Activated CD4-positive, alpha-beta T cell treated with anti-CD3 and anti-CD28 coated beads for 24 hours (primary cell): ENCODE measurements at places on chromosomes 5 and 9.

- no peak for DNase-seq
Measured at GRCh38 chr9:129135476-129135875, 24.3 kb downstream of the PTPA start.

DNA sequence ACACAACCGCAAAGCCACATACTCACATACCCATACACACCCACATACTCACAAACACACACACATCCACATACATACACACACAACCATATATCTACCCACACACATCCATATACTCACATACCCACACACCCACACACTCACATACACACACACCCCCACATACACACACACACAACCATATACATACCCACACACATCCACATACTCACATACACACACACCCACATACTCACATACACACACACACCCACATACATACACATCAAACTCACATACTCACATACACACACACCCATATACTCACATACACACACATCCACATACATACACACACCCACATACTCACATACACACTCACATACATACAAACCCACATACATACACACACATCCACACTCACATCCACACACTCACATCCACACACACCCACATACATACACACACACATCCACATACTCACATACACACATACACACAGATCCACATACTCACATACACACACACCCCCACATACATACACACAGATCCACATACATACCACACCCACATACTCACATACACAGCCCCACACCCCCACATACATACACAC lies 220.0 kb downstream of the ADAMTS12 start:
- DNase-seq = no peak

DNA sequence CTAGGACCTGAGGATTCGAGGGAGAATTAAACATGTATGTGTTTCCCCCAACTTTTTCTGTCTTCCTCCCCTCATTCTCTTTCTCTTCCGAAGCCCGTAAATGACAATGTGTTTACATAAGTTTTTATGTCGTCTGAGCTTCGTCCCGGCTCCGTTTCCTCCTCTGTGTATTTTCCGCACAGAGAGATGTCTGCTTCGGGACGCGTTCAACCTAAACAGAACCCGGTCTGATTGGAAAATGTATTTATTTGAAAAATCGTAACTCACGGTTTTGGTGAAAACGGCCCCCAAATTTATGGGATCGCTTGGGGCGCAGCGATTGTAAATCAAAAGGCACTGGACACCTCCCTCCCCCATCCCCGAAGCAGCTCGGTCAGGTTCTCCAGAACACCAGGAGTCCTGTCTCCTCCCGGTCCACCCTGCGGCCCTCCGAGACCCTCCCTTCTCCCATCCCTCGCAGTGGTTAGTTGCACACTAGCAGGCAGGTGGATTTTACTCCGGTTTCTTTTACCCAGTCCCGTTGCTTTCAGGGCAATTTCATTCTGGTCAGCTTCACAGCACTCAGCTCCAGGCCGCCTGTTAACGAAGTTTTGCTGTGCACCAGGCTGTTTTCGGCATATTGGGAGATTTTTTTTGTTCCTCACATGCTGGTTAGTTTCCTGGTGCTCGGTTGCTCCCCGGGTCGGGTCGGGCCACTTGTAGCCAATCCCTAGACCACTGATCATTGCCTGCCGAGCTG lies 5.8 kb upstream of the HAND1 start:
- no peak for DNase-seq

- DNase-seq = no peak
Measured at GRCh38 chr5:141298376-141298775, 5.5 kb downstream of the SLC25A2 start.

DNA sequence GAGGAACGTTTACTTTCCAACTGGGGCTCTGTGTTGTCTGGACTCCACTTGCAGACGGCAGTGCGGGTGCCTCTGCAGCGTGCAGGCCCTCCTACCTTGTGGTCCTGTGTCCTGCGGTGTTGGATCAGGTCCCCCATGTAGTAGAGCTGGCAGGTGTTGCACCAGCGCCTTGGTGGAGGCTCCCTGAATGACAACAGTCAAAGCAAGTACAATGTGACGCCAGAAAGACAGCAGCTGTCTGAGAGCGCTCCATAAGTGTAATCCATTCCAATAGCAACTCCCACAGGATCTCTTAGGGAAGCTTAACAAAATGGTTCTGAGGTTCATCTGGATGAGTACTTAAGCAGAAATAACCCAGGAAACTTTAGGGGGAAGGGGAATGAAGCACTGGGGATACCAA lies 9.9 kb downstream of the BBLN start:
- DNase-seq = no peak

- no peak for DNase-seq
Measured at GRCh38 chr5:66813306-66813705, 217.1 kb downstream of the MAST4 start.

GRCh38 chr9:129185991-129186390 lies 7.9 kb upstream of the IER5L start:
- DNase-seq = no peak

DNA sequence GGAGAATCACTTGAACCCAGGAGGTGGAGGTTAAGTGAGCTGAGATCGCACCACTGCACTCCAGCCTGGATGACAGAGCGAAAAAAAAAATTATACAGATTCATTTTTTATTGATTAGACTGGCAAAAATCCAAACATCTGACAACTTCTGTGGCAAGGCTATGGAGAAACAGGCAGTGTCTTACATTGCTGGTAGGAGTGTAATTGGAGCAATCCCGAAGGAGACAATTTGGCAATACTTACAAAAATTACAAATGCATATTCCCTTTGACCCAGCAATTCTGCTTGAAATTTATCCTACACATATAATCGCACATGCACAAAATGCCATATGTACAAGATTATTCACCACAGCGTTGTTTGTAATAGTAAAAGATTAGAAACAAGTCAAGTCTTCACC lies 86.8 kb downstream of the MAPKAP1 start:
- no peak for DNase-seq

GRCh38 chr5:138952962-138953361 lies 77.8 kb upstream of the LRRTM2 start:
- DNase-seq = no peak

- DNase-seq = no peak
Measured at GRCh38 chr5:176737746-176738636, 72.4 kb upstream of the UNC5A start.

DNA sequence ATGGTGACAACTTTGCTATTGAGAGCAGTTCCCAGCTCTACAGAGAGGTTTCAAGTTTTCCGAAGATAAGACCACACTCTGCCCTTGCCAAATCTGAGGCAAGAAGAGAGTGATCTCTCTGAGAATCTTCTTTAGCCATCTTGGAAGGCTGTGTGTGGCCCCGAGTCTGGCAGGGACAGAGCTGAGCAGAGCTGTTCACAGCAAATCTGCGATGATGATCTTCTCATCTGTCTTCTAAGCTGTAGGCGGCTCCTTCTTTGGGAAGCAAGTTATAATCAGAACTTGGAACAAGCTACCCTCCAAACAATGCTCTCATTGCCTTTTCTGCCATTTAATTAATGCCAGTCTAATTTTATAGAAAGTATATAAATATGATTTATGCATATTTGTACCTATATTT lies 379.0 kb upstream of the MEF2C start:
- no peak for DNase-seq

DNA sequence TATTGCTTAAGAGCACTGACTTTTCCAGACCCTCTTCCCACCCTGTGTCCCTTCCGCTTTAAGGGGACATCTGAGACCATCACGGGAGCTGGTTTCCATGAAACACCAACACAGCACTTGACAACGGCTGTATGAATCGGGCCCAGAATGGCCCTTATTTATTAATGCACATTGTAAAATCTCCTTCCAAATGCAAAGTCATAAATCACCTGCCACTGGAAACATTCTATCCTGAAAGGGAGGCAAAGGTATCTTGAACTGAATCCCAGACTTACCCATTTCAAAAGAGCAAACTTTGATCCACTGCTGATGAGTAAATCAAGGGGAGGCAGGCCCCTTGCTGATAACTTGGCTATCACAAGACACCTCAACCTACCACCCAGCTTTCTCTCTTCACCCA lies 37.4 kb downstream of the SHB start:
- no peak for DNase-seq

GRCh38 chr5:107428303-107428813 lies 242.4 kb downstream of the EFNA5 start:
- DNase-seq = no peak

GRCh38 chr5:135602882-135603721 lies 24.3 kb upstream of the CXCL14 start:
- no peak for DNase-seq

DNA sequence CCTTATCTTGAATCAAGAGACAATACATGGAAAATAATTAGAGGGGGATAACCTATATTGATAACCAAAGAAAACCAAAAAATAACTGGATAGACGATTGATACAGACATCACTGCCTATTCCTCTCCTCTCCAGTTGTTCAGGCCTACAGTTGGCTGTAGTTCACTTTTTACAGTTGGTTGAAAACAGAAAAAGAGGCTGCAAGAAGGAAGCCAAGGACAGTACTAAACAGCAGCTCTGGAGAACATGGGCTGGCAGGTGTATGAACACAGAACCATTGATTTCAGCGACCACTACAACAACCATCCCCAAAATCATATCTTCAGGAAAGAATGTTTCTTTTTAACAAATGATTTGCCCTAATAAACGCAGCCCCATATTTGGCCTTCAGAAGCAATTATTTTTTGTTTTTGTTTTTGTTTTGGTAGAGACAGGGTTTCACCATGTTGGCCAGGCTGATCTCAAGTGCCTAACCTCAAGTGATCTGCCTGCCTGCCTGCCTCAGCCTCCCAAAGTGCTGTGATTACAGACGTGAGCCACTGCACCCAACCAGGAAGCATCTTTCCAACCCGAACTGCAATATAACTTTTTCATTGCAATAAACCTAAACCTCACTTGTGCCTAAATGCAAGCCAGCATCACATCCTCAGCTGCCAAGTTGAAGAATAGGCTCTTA lies 64.3 kb downstream of the MLLT3 start:
- DNase-seq = no peak

DNA sequence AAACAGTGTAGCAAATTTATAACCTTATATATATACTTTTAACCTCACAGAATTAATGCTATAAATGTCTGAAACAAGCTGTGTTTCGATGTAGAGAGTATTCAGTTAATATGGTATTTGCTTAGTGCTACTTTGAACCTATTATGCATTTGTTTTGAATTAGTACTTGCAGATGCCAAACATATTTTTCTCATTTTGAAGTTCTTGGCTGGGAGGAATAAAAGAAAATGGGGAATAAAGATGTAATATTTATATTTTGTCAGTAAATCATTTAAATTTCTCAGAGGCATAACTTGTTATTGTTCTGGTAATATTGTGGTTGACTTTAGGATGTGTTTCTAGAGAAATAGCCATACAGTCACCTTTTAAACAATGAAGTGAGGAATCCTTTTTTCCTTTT lies 175.9 kb upstream of the IZUMO3 start:
- no peak for DNase-seq

GRCh38 chr5:169150108-169150507 lies 150.8 kb downstream of the SLIT3 start:
- no peak for DNase-seq

DNA sequence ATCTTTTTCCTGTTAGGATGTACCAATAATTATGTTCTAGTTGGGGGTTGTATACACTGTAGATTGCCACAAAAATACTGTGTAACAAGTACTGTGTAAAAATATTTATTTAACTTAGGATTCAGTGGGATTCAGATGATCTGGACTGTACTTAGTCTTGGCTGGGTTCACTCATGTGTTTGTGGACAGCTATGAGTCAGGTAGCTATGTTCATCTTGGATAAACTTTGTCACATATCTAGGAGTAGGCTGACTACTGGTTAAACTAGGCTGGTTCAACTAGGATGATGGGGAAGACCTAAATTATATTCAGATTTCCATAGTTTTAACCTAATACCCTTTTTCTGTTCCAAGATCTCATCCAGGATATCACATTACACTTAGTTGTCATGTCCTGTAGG lies 32.1 kb upstream of the TNFSF15 start:
- DNase-seq = no peak

GRCh38 chr5:132422720-132423437 lies 53.4 kb downstream of the SLC22A5 start:
- DNase-seq = no peak

GRCh38 chr5:56148453-56148971 lies 84.6 kb downstream of the ANKRD55 start:
- DNase-seq = peak; percentile 33

DNA sequence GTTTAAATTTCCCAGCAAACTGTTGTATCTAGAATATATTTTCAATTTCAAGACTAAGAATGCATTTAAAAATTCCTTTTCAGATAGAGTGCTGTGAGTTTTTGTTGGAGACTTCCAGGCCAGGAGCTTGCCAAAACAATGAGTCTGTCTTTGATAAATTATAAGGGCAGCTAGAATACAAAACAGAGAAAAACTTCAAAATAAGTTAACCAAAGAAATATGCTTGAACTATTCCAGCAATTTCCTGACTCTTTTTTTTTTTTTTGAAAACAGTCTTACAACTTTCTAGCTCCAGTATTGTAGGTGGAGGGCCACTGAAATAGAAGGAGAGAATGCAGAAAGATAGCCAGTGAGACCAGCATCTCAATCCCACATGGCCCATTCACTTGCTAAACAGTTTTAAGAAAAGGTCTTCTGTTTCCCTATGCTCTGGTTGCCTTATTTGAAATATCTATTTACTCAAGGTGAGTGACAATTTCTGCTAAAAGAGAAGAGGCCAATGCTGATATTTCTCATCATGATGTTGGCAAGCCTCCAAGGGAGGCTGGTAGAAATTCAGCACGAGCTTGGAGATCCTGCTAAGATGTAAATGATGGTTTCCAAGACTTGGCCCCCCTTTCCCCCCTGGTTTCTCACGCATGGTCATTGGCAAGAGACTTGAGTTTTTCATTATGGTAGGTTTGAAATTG lies 103.2 kb downstream of the USP20 start:
- DNase-seq = no peak

- DNase-seq = no peak
Measured at GRCh38 chr9:77954013-77954665, 77.5 kb downstream of the GNAQ start.

DNA sequence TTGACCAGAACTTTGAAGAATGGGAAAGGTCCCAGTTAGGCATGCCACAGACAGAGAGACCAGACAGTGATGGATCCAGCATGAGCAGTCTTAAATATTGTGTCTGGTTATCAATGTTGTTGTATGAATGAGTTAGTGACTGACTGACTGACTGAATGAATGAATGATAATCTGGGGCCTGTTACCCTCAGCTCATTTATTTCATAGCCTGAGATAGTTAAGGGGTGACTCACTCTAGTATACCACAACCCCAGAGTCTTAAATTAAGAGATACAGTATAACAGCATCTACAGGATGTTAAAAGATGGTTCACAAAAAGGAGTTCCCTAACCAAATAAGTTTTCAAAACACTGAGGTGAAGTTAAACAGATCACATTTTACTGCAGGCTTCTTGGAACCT lies 133.5 kb downstream of the SGCD start:
- DNase-seq = no peak

- DNase-seq = no peak
Measured at GRCh38 chr5:142537938-142538337, 148.0 kb downstream of the FGF1 start.

DNA sequence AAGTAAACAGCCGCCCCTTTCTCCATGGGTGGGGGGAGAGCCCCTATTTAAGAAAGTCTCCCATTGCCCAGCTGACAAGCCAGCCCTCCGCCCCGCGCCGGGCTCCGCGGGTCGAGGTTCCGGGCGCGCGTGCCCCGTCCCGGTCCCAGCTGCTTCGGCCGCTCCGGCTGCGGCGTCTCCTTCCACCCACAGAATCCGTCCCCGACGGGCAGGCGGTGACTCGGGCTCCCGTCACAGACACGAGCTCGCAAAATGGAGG lies 223 bp downstream of the NR3C1 start:
- DNase-seq = no peak
